ENCODE measurements at places on chromosomes 7 and 10.

- no peak for DNase-seq
Measured at GRCh38 chr7:42167206-42167605, 69.8 kb downstream of the GLI3 start.

GRCh38 chr10:22456486-22456885 lies 111.2 kb downstream of the SPAG6 start:
- no peak for DNase-seq

DNA sequence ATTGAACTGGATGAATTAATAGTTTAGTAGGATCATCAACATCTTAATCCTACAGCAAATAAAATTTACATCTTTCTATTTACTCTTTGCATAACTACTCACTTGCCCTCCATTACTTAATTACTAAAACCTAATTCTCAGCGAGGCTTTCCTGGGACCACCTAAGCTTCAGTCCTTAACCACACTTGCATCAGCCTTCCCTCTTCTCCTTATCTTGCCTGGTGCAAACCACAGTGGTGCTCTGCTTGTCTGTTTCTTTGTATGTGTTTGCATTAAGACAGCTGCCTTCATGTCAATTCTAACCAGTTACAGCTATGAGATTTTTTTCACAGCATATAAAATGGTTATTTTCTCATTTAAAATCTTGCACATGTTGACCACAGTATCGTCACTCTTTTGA lies 72.6 kb upstream of the ZNF92 start:
- DNase-seq, result no peak

DNA sequence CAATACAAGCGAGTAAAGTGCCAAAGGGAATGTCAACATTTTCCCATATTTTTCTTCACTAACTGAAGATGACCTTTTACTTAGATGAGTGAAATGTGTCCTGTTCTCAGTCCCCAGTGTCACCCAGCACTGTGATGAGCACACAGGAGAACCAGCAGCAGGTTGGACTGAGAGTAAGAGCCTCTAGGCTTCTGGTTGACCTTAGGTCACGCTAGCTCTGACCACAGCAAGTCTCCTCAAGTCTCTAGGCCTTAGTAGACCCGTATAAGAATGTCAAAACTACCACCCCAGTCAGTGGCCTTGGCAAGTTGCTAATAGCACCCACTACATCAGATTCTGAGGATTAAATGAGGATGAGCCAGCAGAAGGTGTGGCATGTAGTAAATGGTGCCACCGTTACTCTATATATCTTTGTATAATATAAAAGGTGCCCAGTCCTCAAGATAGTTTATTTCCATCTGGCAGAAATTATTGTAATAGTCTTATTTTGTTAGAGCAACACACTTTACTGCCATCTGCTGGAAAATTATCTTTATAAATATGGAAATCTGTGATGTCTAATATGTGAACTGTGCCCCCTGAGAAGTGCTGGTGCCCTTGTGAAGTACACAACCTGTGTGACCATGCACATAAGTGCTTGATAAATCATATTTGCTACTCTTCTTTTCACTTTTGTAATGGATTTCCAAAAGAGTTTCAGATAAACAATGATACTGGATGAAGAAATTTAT lies 75.7 kb downstream of the SPAG6 start:
- DNase-seq, result no peak

- peak; percentile 49 for DNase-seq
Measured at GRCh38 chr10:67790534-67791408, 47.2 kb downstream of the DNAJC12 start.

DNA sequence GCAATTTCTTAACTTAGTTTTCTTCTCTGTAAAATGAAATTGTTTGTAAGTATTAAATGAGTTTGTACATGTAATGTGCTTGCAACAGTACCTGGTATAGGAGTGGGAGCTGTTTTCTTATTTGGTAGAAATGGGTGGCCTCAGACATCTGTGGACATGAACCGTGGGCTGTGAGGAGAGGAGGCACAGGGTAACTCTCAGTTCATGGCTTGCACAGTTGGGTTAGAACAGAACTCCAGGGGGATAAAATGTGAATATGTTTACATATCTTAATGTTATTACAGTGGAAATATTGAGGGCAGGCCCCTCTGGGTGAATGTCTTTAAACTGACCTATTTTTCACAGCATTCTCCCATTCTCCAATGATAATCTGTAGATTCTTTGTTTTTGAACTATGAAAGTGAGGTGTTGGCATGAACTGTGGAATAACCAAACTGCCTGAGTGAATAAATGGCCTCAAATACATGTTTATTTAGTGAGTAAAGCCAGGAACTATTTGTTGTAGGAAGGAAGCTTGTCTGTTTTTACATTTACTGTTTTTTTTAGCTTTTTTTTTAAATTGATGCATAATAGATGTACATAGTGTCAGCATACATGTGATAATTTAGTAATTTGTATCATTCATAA lies 2.6 kb downstream of the ABCA13 start:
- no peak for DNase-seq

DNA sequence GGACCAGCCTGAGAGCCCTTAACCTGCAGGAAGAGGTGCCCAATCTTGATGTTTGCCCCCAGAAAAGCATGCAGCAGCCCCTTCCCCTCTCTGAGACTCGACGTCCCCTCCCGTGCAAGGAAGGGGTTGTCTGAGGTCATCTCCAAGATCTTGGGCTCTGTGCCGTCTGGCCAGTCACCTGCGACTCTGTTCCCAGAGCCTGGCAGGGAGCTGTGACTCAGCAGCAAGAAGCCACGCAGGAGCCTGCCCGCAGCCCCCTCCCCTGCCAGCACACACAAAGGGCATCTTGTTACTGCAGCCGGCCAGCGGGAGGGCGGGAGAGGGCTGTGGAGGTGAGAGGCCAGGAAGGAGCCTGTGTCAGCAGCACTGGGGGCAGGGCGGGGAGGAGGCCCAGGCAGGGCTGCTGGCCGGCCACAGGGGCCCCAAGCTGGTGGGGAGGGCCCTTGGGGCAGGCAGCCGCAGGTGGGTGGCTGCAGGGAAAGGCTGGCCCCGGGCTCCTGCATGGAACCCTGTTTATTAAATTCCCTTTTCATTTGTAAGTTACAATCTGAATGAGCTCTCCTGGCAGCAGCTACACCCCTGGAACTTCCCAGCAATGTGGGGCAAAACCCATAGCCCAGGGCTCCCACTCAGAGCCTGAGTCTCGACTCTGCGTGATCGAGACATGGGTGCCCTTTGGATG lies 103.7 kb upstream of the ZMIZ1 start:
- DNase-seq, result no peak

DNA sequence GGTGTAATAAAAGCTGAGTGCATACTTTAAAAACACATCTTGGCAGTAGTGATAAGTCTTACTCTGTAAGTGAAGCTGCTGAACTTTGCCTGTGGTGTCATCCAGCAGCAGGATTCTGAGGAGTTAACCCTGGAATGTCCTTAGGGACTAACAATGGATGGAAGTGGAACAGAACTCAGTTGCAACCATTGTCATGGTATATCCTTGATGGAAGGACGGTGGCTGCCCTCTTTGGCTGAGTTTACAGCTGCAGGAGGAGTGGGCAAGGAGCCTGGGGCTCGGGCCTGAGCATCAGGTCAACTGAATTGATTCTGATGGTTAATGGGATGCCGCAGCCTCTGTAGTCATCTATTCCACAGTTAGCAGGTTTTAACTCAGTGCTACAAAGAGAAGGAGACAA lies 56.2 kb downstream of the MRC1 start:
- no peak for DNase-seq

DNA sequence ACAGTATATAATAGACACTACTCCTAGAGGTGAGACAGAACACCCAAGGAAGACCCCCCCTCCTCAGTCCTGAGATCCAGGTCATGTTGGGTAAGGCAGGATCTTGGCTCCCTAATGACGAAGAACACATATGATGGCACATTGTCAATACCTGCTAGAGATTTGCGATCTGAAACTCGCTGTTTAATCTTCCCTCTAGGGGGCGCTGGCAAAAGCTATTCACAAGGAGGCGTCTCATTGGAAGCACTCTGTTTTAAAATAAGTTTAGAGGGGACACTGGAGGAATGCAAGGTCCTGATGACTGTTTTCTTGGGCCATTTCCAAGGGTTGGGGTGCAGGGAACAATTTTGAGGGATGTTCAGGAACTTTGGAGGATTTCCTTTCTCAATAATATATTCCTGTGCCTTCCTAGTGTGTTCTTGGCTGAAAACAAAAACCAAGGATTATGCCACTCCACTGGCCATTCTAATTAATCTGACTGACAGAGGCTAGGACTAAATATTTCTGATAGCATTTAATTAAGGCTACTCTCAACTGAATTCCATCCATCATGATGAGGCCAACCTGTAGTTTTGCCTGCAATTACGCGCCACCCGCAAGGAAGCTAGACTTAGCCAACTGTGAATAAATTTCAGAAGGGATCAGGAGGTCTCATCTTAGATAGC lies 1013.8 kb upstream of the MBL2 start:
- no peak for DNase-seq

- DNase-seq, result no peak
Measured at GRCh38 chr7:1059200-1060091, 15.1 kb downstream of the GPR146 start.

DNA sequence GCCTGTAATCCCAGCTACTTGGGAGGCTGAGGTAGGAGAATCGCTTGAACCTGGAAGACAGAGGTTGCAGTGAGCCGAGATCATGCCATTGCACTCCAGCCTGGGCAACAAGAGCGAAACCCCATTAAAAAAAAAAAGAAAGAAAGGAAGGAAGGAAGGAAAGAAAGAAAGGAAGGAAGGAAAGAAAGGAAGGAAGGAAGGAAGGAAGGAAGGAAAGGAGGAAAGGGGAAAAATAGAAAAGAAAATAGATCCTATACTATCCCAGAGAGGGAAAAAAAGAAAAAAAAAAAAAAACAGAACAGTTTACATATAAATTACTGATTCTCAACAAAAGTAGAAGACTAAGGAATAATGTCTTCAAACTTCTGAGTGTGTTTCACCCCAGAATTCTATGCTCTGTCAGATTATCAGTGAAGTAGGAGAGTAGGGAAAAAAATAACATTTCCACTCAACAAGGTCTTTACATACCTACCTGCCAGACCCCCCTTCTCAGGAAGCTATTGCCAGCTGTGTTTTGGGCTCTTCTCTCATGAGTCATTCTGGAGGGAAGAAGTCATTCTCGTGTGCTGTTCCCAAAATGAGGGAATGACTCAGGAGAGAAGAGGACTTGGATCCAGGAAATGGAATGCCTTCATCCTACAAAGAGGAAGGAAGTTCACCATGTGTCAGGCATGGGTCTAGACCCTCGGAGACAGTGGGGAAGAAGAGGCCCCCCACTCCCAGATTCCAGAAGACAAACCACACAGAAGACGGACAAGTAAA lies 20.9 kb downstream of the RGS10 start:
- no peak for DNase-seq

DNA sequence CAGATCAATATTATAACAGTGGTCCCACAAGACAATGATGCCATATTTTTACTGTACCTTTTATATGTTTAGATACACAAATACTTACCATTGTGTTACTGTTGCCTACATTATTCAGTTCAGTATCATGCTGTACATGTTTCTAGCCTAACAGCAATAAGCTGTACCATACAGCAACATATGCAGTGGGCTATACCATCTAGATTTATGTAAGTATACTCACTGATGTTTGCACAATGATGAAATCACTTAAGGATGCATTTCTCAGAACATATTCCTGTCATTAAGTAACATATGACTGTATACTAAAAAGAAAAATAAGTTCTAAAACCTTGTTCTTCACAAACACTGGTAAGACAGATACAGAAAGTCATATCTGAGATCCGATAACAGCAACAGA lies 468.6 kb upstream of the SEMA3A start:
- no peak for DNase-seq

GRCh38 chr10:130889780-130890179 lies 421.7 kb downstream of the TCERG1L start:
- DNase-seq, result no peak

DNA sequence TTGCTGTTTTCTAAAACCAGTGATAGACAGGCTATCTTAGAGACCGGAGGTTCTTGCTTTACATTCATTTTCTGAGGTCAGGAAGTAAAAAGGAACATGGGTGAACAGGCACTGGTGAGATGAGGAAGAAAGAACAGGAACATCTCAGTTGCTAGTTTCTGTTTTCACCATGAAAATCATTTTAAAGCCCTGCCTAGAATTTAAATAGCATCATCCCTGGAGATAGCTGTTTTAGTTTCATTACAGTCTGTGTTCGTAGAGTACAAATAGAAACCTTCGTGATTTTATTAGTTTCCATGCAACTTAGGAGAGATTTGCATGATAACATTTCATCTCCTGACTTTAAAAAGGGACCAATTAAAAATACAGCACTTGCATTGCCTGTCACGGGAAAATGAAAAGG lies 14.7 kb downstream of the KCNMA1 start:
- DNase-seq, result no peak

- no peak for DNase-seq
Measured at GRCh38 chr10:18238870-18239485, 98.8 kb downstream of the CACNB2 start.

DNA sequence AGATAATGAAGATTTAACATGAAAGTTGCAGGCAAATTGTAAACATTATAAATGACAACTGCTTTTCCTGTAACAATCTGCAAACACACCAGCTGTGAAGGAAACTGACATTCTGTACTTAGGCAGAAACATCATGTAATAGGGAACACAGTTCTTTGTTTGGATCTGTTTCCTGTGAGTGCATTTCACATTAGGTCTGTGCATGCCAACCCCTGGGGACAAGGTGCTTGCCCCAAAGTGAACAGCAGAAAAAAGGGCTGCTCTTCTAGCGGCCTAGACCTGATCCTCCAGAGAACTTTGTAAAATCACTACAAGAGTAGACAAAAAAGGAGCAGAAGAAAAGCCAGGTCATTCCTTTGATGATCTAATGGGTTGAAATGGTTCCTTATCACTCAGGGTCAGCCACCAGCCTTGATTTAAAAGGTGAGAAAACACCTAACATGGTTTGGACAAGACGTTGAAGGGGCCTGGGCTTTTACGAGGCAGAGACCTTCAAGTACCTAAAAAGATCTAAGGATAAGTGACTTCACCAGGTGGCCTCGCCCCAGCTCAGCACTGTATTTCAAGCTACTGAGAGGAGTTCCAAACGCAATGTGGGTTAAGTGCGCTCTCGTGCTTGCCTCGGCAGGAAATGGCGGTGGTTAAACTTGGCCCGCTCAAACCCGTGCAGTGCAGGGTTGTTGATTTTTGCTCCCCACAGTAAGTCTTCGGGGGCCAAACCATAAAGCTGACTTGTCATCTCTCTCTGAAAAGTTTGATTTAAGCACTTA lies 249.7 kb downstream of the CREB5 start:
- DNase-seq, result no peak

DNA sequence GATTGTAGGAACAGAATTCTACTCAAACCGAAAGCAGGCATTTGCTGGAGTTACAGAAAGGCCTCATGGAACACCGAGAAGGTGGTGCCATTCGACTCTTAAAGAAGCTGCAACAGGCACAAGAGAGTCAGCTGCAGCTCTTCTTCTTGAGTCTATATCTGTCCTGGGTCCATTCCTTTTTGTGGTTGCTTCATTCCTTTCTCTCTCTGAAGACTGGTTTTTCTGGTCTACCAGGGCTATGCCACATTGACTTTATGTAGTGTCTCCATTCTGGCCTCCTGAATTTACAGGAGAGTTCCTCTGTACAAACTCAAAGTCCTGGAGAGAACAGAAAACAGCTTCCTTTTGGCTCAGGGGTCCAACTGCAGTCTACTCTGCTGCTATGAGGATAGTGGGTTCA lies 132.8 kb downstream of the CFTR start:
- no peak for DNase-seq

Data from activated CD4-positive, alpha-beta memory T cell treated with anti-CD3 and anti-CD28 coated beads, Interleukin-2, amount 10 ng/mL, durations not matched to agents 7 days and 5 days (primary cell).